ENCODE measurements at places on chromosomes 11 and 22.

DNA sequence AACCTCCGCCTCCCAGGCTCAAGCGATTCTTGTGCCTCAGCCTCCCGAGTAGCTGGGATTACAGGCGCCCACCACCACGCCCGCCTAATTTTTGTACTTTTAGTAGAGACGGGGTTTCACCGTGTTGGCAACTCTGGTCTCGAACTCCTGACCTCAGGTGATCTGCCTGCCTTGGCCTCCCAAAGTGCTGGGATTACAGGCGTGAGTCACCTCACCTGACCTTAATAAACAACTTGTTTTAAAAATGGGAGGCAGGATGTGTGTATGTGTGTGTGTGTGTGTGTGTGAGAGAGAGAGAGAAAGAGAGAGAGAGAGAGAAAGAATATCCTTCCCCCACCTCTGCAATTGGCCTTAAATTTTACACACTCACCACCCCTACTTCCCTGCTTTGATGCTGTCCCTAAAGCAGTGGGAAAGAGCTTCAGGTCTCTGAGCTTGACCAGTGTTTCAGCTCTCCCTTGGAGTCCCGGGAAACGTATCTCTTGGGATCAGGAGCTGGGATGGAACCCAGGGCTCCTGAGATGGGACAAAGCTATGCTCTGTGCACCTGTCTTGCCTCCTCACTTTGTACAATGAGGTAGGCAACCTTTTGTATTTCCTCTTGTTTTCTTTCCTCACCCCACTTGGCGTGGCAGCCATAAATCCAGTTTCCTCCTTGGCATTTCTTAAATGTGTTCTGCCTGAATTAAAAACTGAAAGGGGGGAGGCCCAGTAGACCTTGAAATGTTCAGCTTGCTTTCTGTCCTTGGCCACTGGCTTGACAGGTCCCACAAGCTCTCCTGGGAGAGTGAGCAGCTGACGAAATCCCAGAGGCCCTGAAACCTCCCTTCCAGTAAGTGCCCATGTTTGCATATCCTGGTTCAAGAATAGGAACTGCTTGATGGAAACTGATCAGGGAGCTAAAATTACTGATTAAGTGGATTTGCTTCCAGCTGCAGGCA, 17.8 kb upstream of the XBP1 start:
- DNase-seq = no peak

DNA sequence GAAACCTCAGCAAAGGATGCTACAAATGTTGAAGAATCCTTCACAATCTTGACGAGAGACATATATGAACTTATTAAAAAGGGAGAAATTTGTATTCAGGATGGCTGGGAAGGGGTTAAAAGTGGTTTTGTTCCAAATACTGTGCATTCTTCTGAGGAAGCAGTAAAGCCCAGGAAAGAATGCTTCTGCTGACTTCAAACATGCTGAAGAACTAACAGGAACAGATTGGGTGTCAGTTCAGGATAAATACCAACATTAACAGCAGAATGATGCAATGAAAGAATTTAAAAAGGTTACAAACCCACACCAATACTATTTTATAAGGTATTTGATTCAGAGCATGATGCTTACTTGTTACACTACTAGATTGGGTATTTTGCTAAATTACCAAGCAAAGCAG, 33.9 kb downstream of the RAB39A start:
- DNase-seq = no peak

- DNase-seq = no peak
Observed at GRCh38 chr11:95913830-95914615, 9.9 kb downstream of the MTMR2 start.

GRCh38 chr22:37030560-37031281, 11.2 kb downstream of the MPST start:
- DNase-seq = no peak

DNA sequence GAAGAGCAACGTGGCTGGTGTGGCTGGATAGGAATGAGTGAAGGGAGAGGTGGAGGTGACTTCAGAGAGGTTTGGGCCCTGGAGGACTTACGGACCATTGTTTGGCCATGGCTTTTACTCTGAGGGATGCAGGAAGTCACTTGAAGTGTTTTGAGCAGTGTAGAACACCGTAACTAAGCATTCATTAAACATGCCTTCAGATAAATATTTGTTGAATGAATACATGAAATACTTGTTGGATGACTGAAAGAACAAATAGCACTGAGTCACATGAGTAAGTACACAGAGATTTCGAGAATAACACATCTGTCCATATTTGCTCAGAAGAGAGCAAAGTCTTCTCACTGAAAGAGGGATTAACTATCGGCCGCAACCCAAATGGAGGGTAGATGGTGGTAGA, 182.7 kb upstream of the SNX19 start:
- no peak for DNase-seq

DNA sequence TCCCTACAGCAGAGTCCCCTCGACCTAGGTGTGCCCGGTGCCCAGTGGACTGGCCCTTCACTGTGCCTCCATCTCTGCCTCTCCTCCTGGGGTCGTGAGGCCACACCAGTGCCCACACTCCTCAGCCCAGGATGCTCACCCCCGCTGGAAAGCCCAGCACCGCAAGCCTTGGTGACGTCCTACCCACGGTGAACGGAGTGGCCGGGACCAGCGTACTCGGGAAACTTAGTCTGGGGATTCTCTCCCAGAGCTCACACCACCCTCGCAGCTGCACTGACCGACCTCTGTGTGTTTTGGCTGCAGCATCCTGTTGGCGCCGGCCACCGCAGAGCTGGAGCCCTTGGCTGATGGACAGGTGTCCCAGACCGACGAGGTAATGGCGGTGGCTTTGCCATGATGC, 35.5 kb upstream of the KRTAP5-7 start:
- no peak for DNase-seq

GRCh38 chr11:83374311-83374710, 88.1 kb upstream of the CCDC90B start:
- DNase-seq = no peak

Data from AG04449 (cell line).